Stimulated activated CD8-positive, alpha-beta memory T cell treated with anti-CD3 and anti-CD28 coated beads, Interleukin-2, amount 100 ng/mL, for 1 hour (primary cell): ENCODE measurements at places on chromosomes 11 and 22.

DNA sequence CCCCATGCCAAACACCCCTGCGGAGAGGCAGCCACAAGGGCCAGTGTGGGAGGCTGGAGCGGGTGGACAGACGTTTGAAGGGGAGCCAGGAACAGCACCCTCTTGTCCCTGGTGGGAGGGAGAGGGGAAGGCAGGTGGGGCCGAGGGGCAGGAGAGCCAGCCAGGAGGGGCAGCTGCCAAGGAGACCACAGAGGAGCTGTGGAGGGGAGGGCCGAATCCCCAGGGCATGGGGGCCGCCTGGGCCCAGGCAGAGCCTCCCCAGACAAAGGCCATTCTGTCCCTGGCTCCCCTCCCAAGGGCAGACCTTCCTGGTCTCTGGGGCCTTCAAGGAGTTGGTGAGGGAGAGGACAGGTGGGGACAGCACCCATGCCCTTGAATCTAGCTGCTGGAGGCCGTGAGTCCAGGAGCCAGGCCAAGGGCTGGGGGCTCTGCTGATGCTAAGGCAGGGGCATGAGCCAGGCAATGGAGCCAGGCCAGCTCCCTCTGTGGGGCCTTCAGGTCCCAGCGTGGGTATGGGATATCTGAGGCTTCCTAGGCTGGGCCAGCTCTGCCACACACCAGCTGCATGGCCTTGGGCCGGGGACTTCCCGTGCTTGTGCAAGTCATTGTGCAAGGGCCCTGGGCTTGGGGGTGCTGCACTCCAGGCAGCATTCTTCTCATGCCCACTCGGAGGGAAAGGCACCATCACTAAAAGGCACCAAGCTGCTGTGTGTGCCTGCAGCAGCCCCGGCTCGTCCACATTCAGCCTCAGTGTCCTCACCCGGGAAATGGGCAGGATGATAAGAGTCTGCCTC, 11.4 kb downstream of the EMID1 start:
- no peak for DNase-seq

- no peak for DNase-seq
Measured at GRCh38 chr11:79421820-79422219, 19.0 kb downstream of the TENM4 start.

DNA sequence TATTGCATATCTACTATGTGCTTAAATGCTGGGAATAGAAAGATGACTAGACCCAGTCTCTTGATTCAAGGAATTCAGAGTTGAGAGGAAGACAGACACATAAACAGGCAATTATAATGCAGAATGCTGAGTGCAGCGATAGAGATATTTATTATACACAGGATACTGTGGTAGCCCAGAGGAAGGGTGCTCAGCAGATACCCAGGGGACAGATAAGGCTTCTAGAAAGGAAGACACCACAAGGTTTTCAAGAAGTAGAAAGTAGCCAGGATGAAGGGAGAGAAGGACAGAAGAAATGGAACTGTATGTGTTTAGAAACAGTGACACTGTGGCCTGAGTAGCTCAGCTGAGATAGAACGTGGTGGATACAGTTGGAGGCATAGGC, 79.4 kb upstream of the NNMT start:
- DNase-seq = no peak

DNA sequence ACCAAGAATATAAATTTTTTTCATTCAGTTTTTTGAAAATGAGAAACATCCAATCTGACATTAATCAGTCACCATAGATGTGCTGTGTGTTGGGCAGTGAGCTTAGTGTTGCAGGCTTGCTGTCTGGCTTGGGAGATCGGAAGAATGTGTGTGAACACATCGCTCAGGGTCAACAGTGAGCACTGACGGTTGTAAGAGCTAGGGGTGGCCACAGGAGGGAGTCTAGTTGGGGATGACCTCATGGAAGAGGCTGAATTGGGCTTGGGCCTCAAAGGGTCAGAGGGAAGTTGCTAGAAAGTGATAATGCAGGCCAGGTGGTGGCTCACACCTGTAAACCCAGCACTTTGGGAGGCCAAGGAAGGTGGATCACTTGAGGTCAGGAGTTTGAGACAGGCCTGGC, 375.4 kb downstream of the DDX10 start:
- no peak for DNase-seq

DNA sequence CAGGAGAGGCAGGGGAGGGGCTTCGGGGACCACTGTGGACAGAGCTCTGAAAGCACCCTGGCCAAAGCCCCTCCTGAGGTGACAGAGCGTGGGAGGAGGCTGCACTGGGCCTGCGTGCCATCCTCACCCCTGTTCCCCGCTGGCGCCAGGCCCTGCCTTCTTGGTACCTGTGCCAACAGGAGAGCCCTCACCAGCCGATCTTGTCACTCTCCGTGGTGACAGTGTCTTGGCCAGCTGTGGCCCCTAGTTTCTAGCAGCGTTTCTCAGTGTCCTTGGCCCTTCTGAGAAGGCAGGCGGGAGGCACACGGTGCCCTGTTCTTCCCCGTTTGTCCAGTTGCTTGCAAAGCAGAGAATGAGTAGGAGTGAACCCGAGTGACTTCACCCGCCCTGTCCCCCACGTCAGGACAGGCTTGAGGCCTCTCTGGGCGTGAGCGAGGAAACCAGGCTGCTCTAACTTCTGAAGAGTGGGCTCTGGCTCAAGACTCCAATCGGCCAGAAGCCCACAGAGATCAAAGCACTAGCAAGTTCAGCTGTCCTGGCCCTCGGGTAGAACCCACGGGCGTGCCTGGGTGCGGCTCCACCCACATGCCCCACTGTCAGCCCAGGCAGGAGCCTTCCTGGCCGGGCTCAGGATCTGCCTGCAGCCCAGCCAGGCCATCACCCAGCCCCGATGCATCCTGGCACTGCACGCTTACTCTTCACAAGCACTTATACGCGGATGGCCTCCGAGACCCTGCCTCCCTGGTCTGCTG, 60.2 kb upstream of the EMID1 start:
- DNase-seq = no peak

GRCh38 chr11:94849839-94850238, 81.7 kb downstream of the AMOTL1 start:
- DNase-seq = no peak
